ENCODE measurements at places on chromosomes 5 and 9.

GRCh38 chr5:89418407-89419085 lies 535.6 kb upstream of the MEF2C start:
- DNase-seq, result no peak

GRCh38 chr9:123723135-123723875 lies 206.6 kb downstream of the DENND1A start:
- no peak for DNase-seq

- no peak for DNase-seq
Measured at GRCh38 chr5:11126844-11127243, 365.8 kb upstream of the DAP start.

- no peak for DNase-seq
Measured at GRCh38 chr5:85647349-85648127, 970.2 kb upstream of the COX7C start.

- DNase-seq, result no peak
Measured at GRCh38 chr5:90813392-90813791, 254.8 kb downstream of the ADGRV1 start.

DNA sequence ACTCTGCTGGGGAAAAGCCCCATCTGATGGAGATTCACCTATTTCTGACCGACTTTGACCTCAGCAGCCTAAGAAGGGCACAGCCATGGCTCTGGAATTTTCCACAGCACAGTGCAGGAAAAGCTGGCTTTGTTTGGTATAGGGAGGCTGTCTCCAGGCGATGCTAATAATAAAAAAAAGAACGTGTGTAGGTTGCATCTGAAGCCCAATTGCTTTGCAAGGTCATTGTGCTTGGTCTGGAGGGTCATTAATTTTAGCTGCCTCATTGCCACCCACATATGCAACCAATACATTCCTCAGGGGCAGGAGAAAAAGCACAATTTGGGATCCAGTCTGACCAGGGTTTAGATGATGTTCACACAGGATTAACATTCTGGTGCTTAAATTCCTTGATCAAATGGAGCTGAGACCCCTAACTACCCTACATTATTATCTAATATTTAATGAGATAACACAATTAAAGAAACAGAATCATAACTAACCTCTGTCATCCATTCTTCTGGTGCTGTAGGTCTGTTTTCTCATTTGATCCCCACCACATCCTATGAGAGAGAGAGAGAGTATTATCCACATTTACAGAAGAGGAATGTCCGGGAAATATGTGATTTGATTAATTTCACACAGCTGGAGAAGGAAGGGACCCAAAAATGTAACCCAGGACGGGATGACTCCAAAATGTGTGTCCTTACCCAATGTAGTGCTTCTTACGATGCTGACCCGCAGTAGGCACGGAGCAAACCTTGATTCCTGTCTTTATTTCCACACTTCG lies 175.9 kb downstream of the RFK start:
- no peak for DNase-seq

DNA sequence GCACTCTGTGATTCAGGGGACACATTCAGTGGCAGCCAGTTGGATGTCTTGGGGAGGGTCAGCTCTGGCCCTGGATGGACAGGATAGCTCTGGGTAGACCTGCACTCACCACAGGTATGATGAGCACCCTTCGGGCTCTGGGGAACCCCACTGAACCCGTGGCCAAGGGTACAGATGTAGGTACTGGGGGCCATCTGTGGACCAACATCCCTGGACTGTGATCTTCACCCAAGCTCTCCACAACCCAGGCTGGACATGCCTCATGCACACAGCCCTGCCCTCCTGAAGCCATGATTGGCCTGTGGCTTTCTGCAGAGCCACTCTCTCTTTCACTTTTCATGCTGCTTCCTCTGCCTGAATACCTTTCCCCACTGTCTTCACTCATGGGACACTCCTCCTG lies 15.6 kb upstream of the ACSL6 start:
- no peak for DNase-seq

DNA sequence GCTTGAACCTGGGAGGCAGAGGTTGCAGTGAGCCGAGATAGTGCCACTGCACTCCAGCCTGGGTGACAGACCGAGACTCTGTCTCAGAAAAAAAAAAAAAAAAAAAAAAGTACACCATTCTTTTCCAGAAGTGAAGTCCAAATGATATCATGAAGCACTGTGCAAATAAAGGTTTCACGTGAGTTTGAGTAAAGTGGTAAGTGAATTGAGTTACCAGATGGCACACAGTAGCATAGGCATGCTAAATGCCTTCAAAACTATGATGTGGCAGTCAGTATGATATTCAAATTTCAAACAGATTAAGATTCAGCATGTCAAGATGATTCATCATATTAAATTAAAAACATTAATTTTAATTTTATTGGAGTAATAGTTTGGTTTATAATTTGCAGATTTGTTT lies 195.2 kb downstream of the TAF11L14 start:
- DNase-seq, result no peak

DNA sequence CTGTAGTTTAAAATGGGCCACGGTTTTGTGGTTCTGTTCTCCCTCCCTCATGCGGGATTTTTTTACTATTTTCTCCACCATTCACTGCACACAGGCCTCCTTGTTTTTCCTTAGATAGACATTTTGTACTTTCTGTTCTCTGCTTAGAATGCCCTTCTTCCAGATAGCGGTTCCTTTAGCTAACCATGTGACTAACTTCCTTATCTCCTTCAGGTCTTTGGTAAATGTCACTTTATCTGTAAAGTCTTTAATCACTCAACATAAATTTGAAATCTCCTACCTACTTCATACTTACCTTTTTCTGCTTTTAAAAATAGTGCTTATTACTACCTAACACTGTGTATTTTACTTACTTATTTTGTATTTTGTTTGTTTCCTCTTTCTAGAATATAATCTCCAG lies 15.0 kb downstream of the FER start:
- no peak for DNase-seq

DNA sequence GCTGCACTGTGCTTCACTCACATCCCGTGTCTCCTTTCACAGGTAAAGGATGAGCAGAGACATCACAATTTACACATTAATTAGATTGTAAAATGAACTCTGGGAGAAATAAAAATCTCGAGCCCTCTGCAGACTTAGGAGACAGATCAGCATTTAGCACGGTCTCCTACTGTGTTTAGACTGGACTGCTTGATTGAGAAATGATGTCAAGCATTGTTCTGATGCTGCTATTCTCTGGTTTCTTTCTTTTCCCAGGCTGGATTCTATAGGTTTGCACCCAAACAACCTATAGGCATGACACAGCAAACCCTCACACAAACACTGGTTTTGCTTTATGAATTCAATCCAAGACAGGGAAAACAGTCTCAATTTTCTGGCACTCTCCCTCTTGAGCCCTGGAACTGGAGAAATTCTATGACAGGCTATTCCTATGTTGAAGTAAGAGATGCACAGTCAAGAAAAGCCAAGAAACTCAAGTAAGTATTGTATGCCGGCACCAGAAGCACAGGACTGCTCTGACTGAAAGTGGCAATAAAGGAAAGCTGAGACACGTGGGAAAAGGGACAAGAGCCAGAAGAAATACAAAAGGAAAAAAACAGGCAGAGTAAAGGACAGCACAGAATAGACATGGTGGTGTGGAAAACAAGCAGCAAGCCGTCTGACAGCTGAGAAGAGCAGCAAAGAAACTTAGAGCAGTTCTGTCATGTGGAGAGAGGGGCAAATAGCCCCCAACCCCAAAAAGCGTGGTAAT lies 24.8 kb upstream of the ERAP2 start:
- no peak for DNase-seq

- DNase-seq, result peak; percentile 60
Measured at GRCh38 chr9:36728651-36729520, 156.2 kb downstream of the MELK start.

- no peak for DNase-seq
Measured at GRCh38 chr5:119071561-119071995, 691 bp downstream of the DMXL1 start.

GRCh38 chr5:35026941-35027340 lies 20.8 kb downstream of the AGXT2 start:
- DNase-seq, result no peak

GRCh38 chr9:87513880-87514535 lies 16.3 kb downstream of the DAPK1 start:
- no peak for DNase-seq

- no peak for DNase-seq
Measured at GRCh38 chr9:17810728-17811571, 232.1 kb downstream of the SH3GL2 start.

- no peak for DNase-seq
Measured at GRCh38 chr9:89941875-89942274, 337.1 kb downstream of the GADD45G start.
